Hematopoietic multipotent progenitor cell treated with erythropoietin and hydrocortisone succinate and interleukin-3 and kit ligand, for 4 days (in vitro differentiated cells): ENCODE measurements at places on chromosomes 3 and 15.

DNA sequence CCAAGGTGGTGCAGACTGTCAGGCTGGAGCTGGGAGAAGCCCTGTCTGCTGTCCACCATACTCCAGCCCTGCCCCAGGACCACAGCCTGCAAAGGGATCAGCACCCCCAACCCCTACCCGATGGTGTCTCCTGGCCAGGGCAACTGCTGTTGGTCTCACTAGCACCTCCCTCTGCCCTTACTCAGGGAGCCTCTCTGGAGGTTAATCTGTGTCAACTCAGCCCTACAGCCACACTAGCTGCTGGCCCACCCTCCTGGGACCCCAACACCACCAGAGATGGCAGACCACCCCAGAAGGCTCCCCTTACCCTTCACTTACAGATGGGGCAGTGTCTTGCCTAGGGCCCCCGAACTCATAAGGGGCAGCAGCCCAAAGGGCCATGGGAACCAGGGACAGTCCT lies 65.2 kb downstream of the TLE3 start:
- DNase-seq, result no peak

- no peak for DNase-seq
Measured at GRCh38 chr3:14617508-14618023, 34.0 kb upstream of the CCDC174 start.

DNA sequence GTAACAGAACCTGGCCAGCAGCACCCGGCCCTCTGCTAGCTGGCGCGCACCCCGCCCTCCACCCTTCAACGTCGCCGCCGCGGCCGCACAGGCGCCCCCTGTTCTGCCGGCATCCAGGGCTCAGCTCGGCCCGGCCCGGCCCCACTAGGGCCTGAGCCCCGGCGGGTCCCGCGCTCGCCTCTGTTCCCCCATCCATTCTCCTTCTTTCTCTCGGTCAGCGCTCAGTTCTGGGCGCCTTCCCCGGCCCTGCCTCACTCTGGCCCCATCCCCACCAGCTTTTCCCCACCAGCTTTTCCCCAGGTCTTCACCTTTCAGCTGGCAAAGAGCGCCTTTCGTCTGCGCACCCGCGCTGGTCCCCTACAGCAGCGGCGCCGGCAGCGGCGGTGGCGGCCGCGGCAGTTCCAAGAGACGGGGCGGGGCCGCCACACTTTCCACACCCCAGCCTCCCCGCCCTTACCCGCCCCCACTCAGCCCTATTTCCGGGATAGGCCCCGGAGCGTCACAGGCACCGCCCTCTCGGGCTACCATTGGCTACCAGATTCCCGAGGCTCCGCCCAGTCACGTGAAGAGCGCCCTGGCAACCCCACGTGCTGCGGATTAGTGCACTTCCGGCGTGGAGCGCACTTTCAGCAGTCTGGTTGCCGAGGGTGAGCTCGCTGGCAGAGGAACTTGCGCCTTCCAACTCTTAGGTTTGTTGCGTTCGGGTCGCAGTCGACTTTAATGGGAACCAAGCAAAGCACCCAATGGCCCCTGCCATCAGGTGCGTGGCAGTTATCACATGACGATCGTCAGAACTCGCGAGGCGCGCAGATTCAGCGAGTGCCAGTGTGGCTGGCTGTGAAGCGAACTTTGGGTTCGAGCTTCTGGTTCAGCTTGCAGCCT lies at the start of gene EIF5A2:
Gene EIF5A2 (minus strand): TSS at position 403 of the 882 bp plus-strand sequence. CDS start 831 bp downstream, outside the sequence.
- DNase-seq, result peak; percentile 99

DNA sequence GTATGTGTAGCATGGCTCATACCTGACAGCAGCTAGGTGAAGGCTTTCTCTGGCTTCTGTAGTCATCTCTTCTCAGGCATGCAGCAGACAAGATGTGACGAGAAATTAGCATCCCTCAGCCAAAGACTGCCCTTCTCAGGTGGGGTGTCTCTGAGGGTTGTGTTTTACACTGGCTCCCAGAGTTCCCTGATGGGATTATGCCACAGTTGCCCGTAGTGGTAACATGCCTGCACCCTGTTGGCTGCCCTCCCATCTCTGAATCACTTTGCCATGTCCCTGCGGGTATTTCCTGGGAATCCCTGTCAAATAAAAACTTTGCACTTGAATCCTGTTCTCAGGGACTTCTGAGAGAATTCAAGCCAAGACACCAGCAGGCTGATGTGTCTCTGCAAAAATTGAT lies 70.5 kb downstream of the LRTM1 start:
- DNase-seq, result no peak

- no peak for DNase-seq
Measured at GRCh38 chr3:133157716-133158115, 119.5 kb downstream of the TMEM108 start.

GRCh38 chr3:122067214-122067550 lies 12.0 kb downstream of the CD86 start:
- DNase-seq, result peak; percentile 81

DNA sequence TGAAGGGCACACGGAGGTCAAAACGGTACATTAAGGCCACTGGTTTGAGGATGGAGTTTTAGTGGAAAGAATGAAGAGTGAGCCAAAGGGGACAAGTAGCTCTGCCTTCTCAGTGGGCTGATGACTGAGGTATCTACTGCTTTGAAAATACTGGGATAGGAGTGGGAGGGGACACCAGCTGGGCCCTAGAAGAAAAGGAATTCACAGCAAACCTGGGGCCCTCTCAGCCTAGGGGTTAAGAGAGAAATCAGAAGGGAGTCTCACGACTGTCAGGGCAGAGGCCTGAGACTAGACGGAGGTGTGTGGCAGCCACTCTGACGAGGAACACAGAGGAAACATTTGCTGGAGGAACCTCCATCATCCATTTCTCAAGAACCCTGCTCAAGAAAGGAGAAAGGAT lies 75.1 kb downstream of the TNIK start:
- no peak for DNase-seq

GRCh38 chr3:182180654-182181385 lies 469.1 kb downstream of the SOX2 start:
- no peak for DNase-seq

DNA sequence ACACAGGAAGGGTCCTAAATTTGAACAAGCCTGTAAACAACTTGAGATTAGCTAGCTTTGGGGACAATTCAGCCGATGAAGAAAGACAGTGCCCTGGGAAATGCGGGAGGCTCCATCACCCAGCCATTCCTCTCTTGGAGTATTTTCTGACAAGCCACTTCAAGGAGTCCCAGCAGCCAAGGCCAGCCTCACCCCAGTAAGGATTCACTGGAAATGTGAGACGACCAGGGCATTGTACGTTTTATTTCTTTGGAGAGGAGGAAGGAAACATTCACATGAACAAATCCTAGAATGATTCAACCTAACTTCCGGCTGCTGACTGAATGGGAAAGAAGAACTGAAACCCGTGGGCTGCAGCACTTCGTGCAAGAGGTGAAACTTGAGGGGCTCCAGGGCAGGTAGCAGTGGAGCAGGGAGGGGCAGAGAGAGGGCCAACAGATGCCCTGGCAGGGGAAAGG lies 116.4 kb upstream of the ARHGEF3 start:
- DNase-seq, result no peak

GRCh38 chr15:85794598-85795336 lies at the start of gene KLHL25:
TSS of gene KLHL25 (minus strand) at chr15:85794925. CDS start at chr15:85769810, 25,115 bp downstream.
- peak; percentile 98 for DNase-seq

DNA sequence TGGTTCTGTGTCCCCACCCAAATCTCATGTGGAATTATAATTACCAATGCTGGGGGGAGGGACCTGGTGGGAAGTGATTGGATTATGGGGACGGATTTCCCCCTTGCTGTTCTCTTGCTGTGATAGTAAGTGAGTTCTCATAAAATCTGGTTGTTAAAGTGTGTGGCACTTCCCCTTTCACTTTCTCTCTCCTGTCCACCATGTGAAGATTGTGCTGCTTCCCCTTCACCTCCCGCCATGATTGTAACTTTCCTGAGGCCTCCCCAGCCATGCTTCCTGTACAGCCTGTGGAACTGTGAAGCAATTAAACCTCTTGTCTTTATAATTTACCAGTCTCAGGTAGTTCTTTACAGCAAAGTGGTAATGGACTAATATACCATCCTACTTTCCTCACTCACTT lies 289.6 kb downstream of the EFHB start:
- peak; percentile 13 for DNase-seq

DNA sequence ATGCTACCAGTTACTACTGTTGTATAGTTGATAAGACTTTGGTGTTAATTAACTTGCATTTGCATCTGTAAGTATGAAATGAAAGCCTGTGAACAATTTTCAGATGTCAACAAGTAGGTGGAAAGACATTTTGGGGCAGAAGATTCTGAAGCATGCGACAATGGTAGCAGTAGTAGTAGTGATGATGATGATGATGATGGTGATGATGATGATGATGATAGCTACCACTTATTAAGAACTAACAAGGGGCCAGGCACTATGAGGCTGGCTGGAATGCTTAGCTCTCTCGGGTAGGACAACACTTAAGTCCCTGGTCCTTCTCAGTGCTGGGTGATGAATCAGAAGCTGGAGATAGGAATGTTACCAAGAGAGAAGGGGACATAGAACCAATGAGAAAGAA lies 333.4 kb upstream of the IL12A start:
- DNase-seq, result no peak

GRCh38 chr3:51930439-51930838 lies 11.3 kb downstream of the RRP9 start:
- no peak for DNase-seq

GRCh38 chr3:8875836-8876235 lies 87.4 kb downstream of the RAD18 start:
- no peak for DNase-seq

DNA sequence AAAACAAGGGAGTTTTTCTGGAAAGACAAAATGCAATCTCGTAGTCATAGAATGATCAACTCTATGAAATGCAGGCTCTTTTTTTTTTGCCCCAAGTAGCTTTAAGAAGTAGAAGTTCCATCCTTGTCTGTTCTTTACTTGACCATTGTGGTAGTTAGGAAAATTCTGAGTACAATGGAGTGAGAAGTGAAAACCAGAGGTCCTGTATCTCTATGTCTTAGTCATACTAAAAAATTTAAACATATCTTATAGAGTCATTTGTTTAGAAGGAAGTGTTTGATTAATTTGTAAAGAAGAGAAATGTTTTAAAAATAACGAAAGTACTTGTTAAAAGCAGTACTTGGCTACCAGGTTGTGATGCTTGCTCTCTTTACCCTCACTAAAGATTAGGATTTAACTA lies 52.4 kb downstream of the PRKCI start:
- no peak for DNase-seq

GRCh38 chr3:58573640-58574039 lies 3.6 kb downstream of the FAM107A start:
- DNase-seq, result no peak

DNA sequence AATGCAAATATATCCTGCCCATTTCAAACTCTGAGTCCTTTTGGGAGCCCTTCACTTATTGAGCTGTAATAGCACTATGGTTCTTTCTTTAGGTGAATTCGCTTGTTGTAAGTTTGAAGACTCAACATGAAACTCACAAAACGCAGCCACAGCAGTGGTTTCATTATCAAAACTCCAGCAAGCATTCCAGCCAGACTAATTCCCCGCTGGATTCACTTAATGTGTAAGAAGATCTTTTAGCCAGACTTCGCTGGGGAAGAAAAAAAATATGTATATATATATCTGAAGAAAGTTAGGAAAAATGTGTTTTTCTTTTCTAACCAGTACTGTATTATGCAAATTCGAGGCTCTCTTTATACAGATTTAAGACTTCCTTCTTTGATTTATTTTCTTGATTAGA lies 241.1 kb downstream of the WNT5A start:
- no peak for DNase-seq

- DNase-seq, result no peak
Measured at GRCh38 chr3:142930463-142930862, 33.0 kb downstream of the PAQR9 start.

DNA sequence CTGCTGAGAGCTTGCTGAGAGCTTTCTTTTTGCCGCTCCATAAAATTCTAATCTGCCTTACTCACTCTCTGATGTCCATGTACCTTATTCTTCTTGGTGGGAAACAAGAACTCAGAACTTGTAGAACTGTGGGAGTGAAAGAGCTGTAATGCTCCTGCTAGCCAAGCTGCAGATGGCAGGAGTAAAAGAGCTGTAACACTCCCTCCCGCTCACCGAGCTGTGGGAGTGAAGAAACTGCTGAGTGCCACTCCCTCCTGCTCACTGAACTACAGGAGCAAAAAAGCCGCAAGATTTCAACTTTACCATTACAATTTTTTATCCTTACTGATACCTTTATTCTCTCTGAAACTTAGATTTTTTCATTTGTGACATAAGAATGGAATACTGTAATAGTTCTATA lies 199.1 kb downstream of the SI start:
- no peak for DNase-seq

DNA sequence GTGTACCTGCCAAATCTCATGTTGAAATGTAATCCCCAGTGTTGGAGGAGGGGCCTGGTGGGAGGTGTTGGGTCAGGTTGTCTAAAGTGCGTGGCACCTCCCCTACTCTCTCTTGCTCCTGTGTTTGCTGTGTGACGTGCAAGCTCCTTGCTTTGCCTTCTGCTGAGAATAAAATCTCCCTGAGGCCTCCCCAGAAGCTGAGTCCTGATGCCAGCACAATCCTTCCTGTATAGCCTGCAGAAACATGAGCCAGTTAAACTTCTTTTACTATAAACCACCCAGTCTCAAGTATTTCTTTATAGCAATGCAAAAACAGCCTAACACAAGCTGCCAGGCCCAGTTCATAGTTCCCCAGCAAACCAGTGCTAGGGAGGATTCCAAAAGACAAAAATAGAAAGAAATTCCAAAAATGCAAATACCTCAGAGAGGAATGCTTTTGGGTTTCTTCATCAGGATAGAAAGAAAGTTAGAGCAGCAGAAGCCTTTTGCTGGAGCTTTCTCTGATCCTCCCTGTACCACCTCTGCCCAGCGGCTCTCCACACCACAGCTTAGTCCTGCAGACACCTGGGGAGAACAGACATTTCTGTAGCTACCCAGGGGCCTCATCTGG lies 25.9 kb upstream of the CDV3 start:
- DNase-seq, result no peak

GRCh38 chr15:83178869-83179325 lies 28.7 kb downstream of the HDGFL3 start:
- peak; percentile 75 for DNase-seq

DNA sequence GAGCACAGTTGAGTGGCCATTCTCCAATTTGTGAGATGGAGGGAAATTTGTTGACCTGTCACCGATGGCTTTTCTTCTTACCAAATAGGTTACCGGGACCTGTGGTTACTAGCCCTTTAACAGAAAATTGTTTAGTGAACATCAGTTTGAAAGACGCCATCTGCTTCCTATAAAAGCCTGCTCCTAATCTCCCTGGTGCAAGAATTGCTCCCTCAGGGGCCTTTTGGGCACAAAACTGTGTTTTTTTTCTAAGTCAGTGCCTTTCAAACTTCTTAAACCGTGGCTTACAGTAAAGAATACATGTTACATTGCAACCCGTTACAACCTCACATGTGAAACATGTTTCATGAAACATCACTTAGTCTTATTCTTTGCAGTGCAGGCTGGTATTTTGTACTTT lies 15.0 kb downstream of the CACNA2D3 start:
- DNase-seq, result no peak

DNA sequence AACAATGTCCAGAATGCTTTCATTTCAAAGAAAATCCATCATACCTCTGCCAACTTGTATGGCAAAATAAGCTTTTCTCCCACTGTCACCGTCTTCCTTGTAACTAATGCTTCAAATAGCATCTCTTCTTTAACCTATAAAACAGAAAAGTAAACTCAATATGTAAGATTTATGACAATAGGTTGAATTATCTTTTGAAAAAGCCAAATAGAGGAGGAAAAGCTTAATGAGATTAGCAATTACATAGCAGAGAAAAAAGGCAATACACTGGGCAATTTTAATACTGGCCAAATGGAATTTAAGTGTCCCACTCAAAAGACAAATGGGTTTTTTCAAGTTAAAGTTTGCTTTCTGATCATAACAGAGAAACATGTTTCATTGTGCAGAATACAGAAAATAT lies 118.1 kb downstream of the MYO9A start:
- no peak for DNase-seq
